ENCODE measurements at places on chromosomes 5 and 9.

GRCh38 chr5:175687231-175687701 is 29.4 kb downstream of the HRH2 start:
- no peak for DNase-seq

GRCh38 chr5:178440181-178440580 is 150.0 kb downstream of the COL23A1 start:
- DNase-seq: no peak

GRCh38 chr5:78795757-78796156 is 147.2 kb upstream of the LHFPL2 start:
- DNase-seq: no peak

DNA sequence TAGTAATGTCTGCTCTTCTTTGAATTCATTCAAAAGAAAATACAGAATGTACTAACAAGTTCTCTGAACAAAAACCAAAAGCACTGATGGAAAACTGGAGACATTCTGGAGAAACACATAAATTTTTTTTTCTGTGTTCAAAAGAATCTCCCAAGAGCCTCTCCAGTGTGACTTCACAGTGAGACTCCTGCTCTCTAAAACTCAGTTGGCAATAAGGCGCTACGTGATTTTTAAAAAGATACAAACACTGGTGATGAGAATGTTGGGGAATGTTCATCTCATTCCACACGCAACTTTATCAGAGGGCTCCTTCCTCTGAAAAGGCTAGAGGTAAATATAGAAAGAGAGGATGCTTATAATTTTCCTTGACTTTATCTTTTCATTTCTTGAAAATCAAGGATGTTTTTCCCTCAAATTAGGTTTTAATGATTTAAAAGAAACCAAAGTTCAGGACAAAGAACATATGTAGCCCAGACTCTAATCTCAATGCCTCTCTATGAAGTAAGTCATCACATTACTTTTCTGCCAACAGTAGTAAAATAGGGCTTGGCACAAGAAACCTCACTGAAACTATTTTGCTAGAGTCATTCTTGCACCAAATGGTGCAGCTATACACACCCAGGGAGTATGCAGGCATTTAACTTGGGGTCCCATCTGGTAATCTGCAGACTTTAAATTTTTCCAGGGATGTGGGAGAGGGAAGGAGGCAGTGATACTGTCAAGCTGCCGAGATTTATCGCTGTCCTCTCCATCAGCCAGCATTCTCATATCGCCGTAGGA is 12.9 kb upstream of the AOPEP start:
- DNase-seq: no peak

DNA sequence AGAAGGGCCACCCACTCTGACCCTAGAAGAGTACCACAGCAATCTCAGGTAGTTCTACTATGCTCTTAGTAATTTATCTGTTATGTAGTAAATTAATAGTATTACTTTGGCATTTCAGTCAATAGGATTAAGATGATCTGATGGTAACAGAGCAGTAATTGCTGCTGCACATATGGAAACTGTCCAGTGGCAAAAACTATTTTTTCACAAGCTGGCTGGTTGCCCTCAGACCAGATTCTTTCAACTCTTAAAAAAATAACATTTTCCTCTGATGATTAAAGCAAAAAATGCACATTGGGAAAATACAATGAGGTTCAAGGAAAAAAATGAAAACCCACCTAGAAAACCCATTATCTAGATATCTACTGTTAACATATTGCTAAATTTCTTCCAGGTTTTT is 19.7 kb downstream of the GLRA1 start:
- DNase-seq: no peak

GRCh38 chr9:135813671-135814290 is 93.6 kb downstream of the CAMSAP1 start:
- no peak for DNase-seq

DNA sequence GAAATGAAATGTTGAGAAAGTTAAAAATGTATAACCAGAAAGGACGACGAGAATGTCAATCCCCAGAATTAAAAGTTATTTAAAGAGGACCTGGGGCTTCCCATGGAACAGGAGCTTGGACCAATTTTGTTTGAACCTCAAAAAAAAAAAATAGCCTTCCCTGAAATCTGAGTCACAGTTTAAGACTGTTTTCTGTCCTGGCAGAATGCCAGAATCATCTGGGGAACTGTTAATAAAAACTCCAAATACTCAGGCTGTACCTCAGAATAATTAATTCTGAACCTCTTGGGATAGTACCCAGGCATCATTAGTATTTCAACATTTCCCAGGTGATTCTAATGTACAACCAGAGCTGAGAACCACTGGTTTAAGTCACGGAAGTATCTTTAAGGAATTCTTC is 102.2 kb upstream of the SLCO6A1 start:
- no peak for DNase-seq

- no peak for DNase-seq
Measured at GRCh38 chr5:169667896-169668674, 31.0 kb downstream of the DOCK2 start.

DNA sequence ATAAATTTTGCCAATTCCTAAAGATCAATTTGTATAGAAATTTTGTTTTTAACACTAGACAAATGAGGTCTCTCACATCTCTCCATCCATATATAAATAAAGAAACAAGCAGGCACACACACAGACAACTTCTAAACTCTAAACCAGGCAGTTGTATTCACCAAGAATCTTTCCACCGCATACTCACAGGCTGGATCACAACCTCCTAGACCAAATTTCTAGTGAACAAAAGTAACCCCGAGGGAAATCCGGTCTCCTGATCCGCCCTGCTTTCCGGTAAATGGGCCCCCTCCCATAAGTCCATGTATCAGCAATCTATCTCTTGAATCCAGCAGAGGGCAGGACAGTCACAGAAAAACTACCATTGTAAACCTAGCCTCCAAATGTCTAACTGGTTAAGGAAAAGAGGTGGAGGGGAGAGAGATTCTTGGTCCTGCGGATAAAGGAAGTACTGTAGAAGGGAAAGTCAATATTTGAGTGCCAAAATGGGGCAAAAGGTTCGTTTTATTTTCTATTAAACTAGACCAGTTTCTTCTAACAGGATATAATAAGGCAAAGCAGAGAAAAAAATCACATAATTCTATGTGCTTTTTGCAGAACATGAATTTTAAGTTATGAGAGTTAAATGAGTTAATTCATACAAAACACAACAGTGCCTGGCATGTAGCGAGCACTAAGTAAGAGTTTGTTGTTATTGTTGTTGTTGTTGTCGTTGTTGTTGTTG is 4.8 kb upstream of the SMU1 start:
- DNase-seq: peak; percentile 93

GRCh38 chr9:18689921-18690320 is 216.0 kb downstream of the ADAMTSL1 start:
- no peak for DNase-seq

- DNase-seq: no peak
Measured at GRCh38 chr9:132862533-132862932, 15.6 kb downstream of the AK8 start.

GRCh38 chr5:67393211-67393610 is 196.6 kb upstream of the CD180 start:
- no peak for DNase-seq

DNA sequence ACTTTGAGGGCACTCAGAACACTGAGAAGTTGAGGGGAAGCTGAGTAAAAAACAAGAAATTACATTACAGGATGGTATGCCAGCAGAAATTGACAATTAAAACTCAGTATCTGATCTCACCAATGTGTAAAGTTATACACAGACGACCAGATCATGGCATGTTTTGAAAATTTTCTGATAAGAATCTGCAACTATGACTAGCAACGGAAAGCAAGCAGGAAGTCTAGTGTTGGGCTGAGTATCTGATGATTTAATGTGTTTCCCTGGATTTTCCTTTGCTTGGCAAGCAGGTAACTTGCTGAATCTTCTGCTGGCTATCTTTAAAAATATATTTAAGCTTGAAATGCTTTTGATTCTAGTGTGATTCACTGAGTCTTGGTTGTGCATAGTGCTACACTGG is 5.2 kb upstream of the GCNT4 start:
- no peak for DNase-seq

- no peak for DNase-seq
Measured at GRCh38 chr5:44446399-44446798, 57.2 kb upstream of the FGF10 start.
